NCI-H1048 (cell line): ENCODE measurements at places on chromosomes 7 and 10.

DNA sequence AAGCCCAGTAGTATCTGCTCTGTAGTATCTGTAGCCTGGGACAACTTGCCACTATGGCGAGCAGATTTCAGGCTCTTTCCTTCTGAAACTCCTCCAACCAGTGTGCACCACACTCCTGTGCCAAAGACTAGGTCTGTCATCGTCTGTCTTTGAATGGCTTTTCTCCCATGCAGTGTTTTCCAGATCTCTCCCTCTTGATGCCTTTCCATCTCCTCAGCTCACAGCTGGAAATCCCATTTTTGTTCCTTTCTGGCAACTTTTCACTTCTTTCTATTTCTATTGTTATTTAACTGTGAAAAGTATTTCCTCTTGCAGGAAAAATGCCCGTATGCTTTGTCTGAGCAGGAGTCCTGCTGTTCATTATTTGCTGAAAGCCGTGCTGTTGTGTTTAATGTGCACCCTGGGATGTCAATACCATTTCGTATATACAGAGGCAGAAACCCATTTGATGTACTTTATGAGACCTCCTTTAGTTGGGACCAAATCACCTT, 373.7 kb downstream of the PHTF2 start:
- DNase-seq, result no peak

DNA sequence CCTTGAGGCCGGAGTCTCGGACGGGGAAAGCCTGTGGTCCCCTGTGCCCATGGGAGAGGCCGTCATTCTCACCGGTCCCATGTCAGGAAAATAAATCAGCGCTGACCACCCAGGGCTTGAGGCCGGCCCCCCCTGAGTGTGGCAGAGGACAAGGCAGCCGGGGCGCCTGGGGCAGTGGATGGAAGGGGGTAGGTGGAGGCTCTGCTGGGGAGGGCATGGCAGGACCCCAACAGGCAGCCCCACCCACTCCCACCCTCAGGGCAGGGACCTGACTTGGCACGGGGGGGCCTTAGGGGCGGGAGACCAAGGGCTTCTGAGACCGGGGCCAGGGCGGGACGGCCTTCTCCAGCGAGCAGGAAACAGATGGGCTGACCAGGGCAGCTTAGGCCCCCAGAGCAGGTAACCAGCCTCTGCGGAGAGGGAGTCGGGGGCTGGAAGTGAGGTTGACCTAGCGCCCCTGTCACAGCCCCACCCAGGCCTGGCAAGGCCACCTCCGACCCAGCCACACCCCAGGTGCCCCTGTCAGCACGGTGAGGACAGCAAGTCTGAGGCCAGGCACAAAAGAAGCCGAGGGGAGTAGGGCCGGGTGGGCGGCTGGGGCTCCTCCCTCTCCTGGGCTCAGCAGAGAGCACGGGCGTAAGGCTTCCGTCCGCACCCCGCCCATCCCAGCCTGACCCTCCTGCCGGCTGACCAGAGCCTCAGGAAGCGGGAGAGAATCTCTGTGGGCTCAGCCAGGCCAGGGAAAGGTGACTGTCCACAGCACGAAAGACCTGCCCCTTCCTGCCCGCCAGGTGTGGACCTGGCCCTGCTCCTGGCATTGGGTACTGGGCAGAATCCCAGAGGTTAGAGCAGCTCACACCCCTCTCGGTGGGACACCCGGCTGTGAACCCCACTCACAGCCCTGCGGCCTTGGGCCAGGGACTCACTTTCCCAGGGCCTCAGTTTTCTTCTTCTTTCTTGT, 87.4 kb downstream of the FOXL3 start:
- no peak for DNase-seq

GRCh38 chr7:81641873-81642272, 128.0 kb downstream of the HGF start:
- no peak for DNase-seq

GRCh38 chr10:122648599-122649428, 50.8 kb downstream of the C10orf120 start:
- no peak for DNase-seq

DNA sequence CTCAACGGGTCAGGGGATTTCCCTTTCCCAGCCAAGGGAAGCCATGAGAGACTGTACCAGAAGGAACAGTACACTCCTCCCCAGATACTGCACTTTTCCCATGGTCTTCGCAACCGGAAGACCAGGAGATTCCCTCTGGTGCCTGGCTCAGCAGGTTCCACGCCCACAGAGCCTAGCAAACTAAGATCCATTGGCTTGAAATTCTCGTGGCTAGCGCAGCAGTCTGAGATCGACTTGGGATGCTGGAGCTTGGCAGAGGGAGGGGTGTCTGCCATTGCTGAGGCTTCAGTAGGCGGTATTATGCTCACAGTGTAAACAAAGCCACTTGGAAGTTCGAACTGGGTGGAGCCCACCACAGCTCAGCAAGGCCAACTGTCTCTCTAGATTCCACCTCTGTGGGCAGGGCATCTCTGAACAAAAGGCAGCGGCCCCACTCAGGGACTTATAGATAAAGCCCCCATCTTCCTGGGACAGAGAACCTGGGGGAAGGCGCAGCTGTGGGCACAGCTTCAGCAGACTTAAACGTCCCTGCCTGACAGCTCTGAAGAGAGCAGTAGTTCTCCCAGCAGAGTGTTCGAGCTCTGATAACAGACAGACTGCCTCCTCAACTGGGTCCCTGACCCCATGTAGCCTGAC, 29.6 kb downstream of the SLC16A12 start:
- no peak for DNase-seq

- no peak for DNase-seq
Observed at GRCh38 chr10:98684019-98684899, 237.5 kb upstream of the HPS1 start.

- no peak for DNase-seq
Observed at GRCh38 chr10:132010483-132010882, 28.8 kb upstream of the BNIP3 start.

DNA sequence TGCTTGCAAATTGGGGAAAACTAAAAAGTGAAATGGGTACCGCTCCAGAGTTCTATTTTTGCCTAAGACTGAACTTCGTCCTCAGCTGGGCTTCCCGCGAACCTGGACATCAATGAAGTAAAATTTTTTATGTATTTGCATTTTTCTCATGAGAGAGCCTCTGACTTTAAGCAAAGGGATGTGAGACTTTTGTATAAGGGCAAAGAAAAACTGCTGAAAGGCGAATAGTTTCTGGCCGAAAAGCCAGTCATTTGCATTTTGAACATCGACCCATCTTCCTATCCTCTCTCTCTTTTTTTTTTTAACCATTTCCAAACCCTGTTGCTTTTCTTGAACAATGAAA, 573 bp downstream of the PMPCB start:
- no peak for DNase-seq

DNA sequence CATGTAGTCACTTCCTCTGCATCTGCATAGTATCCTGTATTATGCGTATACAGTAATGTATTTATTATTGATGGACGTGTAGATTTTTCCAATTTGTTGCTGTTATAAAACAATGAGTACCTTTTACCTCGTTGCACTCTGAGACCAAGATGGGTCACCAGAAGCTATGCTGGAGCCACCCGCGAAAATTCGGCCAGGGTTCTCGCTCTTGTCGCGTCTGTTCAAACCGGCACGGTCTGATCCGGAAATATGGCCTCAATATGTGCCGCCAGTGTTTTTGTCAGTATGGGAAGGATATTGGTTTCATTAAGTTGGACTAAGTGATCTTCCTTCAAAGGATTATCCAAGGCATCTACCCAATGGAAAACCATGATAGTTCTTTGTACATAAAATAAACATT, 1.0 kb downstream of the PSMC2 start:
- DNase-seq, result no peak

DNA sequence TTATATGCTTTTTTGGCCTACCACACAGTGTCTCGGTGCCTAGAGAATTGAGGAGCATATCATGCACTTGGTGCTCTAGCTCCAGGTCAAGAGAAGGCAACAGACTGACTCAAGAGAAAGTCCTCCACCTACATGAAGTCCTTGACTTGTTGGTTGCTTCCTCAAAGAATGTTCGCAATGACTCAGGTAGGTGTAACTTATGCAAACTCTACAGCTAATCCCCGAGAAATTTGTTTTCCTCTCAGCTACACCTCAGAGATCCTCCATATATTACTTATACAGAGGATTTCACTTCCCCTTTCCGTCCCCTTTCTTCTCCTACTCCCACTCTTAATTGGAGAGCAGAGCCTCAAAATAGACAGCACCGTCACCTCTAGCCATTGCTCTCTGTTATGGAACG, 1013.1 kb downstream of the KCNMA1 start:
- no peak for DNase-seq

GRCh38 chr10:112732277-112732921, 217.6 kb upstream of the TCF7L2 start:
- DNase-seq, result peak; percentile 91

GRCh38 chr7:28688651-28689050, 269.5 kb downstream of the TRIL start:
- no peak for DNase-seq

GRCh38 chr7:151012911-151013347, 11.4 kb downstream of the ATG9B start:
- no peak for DNase-seq

- DNase-seq, result no peak
Observed at GRCh38 chr10:127315888-127316287, 119.5 kb upstream of the INSYN2A start.

DNA sequence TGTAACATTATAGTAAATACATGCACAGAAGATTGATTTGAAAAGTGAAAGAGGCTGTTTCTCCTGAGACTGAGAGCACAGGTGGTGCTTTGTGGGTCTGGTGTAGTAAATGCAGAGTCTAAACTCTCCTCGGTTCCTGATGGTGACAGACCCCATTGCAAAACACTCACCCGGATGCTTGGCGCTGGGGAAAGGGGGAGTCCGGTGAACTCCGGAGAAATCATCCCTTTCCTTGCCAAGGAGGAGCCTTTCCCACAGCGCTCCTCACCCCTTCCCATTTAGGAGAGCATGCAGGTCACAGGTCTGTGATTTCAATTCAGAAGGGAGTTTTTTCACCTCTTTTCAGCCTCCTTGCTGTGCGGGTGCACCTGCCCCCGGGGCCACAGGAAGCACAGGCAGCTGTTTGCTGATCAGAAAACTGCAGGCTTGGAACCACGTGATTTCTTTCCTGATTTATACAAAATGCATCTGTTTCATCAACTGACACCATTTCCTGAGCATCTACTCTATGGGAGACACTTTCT, 75.6 kb upstream of the LYZL2 start:
- no peak for DNase-seq

DNA sequence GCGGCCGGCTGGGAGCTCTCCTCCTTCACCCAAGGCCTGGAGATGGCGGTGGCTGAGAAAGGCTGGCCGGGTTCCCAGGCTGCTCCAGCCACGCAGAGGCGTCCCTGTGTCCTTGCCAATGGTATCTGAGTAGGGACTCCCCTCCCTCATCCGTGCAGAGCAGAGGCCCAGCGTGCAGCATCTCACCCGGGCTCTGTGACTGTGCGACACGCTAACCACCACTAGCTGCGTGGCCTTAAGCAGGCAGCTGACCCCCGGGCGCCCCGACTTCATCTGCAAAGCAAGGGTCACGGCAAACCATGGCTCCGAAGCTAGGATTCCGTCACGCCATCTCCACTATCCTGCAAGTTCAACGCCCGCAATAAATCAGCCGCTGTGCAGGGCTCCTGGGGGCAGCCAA, 47.2 kb upstream of the TNRC18 start:
- DNase-seq, result no peak

DNA sequence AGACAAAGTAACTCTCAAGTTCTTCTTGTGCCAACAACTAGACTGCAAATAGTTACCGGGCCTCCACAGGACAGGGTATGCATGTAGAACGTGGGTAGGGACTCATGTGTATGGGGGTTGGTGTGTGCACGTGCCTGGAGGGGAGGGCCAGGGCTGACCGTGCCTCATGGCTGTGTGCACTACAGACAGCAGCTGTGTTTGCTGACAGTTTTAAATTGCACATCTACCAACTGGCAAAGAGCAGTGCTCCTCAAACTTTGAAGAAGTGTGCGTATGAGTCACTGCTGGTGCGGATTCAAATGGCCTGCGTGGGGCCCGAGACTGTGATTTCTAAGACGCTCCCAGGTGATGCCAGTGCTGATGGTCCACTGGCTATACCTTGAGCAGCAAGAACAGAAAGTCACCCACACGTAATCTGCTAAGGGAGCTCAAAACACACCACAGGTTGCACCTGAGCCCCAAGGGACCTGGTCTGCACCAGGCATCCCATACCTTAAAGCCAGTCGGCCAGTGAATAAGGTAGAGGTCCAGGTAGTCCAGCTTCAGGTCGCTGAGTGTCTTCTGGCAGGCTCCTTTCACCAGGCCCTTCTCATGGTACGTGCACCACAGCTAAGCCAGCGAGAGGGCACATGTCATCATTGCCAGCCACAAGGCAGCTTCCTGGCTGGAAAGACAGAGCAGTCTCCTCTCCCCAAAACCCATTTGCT, 8.5 kb downstream of the AKR1B1 start:
- DNase-seq, result no peak

GRCh38 chr10:63346015-63346441, 119.7 kb downstream of the JMJD1C start:
- no peak for DNase-seq

DNA sequence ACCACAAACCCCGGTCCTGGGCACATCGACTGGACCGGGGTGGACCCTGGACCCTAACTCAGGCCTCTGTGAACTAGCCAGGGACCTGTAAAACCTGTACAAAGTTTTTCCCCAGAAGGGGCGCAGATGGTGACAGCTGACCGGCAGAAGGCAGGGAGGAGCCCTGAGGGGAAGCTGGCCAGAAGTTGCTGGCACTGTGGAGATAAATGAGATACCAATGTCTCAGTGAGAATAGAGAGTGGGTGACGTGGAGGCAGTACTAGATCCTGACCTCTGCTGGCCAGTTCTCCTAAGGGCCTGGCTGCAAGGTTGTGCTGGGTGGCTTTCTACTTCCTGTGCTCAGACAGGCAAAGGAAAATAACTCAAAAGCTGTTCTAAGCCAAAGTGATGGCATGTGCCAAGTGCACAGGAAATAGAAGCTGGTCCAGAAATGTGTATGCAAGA, 10.6 kb upstream of the TSPAN14 start:
- no peak for DNase-seq

GRCh38 chr10:8424555-8425211, 370.2 kb downstream of the GATA3 start:
- DNase-seq, result no peak

DNA sequence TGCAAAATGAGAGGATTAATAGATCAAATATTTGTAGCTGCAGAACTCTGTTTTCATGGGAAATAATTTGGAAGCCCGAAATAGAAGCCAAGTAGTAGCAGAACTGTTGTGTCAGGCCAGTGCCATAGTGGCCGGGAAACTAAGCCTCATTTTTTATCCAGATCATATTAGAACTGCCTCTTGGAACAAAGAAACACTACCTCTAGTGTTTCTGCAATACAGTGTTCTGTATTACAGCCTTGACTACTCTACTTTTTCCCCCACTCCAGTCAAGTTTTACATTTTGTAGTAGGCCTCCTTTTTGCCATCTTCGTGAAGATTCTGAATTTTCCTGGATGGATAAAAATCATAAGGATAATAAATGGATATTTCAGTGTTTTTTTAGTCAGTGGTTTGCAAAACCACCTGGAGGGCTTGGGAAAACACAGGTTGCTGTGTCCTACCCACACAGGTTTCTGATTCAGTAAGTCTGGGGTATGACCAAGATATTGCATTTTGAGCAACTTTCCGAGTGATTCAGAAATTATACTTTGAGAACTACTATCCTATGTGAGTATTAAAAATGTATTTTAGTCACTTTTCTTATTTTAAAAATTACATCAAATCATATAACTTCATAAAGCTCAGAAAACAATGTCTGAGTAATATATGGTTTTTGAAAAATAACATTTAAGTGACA, 326.2 kb upstream of the KAT6B start:
- no peak for DNase-seq

GRCh38 chr10:21388589-21388988, 136.9 kb downstream of the SKIDA1 start:
- no peak for DNase-seq
